M059J (cell line): ENCODE measurements at places on chromosomes 4 and X.

- no peak for DNase-seq
Observed at GRCh38 chr4:151532001-151532708, 123.2 kb downstream of the FHIP1A start.

DNA sequence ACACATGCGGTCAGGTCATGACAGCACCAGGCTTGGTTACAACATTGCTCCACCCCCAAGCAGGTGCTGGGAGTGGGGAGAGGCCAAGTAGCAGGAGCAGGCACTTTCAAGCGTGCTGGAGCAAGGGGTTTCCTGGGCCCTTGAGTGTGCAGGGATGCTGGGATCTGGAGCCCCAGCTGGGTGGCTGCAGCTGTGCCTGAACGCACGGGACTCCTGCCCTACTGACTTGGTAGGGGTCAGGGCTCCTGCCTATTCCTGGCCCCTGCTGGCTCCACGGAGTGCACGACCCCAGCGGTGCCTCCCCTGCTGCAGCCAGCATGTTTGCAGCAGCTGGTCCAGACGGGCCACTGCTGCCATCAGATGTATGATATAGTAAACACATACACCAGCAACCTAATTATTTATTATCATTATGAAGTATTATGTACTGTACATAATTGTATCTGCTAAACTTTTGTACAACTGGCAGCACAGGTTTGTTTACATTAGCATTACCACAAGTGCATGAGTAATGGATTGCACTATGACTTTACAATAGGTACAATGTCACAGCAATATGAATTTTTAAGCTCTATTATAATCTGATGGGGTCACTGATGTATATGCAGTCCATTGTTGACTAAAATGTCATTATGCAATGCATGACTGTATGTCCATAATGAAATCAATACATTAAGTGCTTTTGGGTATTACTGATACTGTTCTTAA lies 620.6 kb downstream of the RAPGEF2 start:
- no peak for DNase-seq

DNA sequence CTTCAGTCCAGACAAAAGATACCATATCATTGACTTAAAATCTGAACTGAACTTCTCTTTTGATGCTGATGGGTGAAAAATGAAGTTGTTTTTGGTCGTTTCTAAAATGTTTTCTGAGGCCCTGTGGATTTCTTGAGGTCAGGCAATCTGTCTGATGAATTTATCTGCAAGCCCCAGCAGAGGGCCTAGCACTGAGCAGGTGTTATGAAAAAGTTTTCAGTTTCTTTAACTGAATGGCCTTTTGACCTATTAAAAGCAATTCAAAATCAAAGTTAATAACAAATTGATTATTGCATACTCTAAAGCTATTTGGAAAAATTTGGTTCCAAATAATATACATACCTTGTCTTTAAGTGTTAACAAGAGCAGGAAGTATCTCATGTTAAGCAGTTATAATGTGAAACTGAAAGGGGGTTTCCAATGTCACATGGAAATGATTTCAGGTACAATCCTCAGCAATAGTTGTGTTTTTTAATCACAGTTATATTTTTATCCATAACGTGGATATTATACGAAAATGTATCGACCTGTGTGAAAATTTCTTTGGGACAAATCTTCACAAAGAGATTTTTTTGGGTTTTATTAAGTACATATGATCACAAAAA lies 285.0 kb downstream of the SPANXN1 start:
- DNase-seq = no peak

- no peak for DNase-seq
Observed at GRCh38 chr4:179750374-179750773, 2308.1 kb upstream of the AGA start.

DNA sequence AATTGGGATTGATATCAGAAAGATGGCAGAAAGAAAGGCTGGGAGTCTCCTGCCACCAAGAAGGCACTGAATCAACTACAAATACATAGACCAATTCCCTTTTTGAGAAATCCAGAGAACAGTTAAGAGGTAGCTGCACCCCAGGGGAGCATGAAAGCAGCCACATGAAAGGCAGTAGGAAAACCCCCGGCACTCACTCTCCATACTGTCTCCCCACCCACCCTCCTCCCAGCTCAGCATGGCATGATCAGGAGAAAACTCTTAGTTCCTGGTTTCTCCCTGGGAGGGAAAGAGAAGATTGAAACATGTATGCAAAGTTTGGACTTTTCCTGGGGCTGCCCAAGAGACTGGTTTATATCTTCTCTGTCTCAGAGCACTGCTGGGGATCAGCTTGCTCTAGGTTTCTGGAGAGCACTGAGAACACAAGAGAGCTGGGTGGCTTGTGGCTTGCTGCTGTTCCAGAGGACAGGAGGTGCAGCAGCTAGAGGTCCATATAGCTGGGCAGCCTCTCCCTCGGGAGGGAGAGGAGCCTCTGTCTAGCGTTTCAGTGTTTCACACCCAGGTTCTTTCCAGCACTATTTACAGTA lies 305.7 kb downstream of the PDGFC start:
- DNase-seq = no peak

GRCh38 chr4:170425521-170426143 lies 335.9 kb upstream of the AADAT start:
- no peak for DNase-seq

GRCh38 chr4:15318621-15319348 lies 109.0 kb upstream of the C1QTNF7 start:
- DNase-seq = peak; percentile 56

- DNase-seq = no peak
Observed at GRCh38 chr4:101285985-101286384, 61.3 kb downstream of the PPP3CA start.

DNA sequence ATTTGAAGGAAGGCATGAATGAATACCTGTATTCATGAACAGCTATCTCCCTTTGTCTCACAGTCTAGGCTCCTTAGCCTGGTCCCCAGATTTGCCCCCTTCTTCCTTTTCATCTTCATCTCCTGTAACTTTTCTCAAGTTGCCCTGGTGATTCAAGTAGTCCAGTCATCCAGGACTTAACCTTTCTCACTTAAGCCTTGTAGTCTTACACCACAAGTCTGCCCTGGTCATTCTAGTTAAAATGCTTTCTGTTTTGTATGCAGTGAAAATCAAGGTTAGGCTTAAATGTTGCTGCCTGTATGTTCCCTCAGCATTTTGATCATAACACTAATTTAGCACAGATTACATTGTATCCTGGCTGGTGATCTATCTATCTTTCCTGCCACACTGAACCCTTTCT lies 58.5 kb upstream of the SLC7A11 start:
- peak; percentile 42 for DNase-seq

DNA sequence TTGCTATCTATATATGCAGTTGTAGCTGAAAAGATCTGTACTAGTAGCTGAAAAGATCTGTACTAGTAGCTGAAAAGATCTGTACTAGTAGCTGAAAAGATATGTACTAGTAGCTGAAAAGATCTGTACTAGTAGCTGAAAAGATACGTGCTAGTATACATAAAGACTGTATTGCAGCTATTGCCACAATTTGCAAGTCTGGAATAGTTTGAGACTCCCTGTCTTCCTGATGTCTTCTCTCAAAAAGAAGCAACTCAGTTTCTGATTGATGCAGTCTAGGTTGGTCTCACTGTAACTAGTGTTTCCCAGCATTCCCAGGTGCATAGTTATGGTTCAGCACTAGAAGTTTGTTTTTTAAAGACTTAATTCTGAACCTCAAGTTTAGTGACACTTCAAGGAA lies 15.0 kb downstream of the SLAIN2 start:
- DNase-seq = no peak

GRCh38 chr4:98406819-98407218 lies 145.6 kb downstream of the RAP1GDS1 start:
- no peak for DNase-seq

DNA sequence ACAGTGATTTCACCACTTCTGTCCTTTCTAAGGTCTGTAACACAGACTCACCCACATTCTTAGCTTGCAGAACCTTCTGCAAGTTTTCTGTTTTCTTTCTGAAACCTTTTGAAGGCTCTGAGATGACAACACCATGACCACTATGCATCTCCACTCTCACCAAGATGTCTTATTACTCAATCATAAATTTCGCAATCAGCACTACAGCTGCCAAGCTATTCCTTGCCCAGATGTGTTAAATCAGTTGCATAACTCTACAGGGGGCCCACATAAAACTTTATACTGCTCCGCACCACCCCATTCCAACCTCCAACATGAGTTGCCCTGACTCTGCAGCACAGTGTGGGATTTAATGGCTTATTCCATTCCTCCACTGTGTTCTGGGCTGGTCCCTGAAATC lies 229.9 kb downstream of the COL25A1 start:
- DNase-seq = peak; percentile 12

DNA sequence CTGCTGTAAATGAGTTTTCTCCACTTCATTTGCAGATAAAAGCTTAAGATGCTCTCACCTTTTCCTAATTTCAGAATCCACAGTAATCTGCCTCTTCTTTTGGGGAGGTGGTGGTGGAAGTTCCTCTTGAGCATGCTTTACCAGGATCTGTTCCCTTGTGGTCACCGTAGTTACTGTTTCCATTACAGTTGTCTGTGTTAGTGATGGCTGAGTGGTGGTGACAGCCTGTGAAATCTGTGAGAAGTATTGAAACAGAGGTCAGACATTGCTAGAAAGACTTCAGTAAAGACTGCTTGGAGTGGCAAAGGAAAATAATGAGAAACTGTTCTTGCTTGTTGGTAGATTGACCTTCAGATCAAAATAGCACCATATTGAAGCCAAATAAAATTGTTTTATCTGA lies 666.2 kb downstream of the DMD start:
- DNase-seq = no peak

DNA sequence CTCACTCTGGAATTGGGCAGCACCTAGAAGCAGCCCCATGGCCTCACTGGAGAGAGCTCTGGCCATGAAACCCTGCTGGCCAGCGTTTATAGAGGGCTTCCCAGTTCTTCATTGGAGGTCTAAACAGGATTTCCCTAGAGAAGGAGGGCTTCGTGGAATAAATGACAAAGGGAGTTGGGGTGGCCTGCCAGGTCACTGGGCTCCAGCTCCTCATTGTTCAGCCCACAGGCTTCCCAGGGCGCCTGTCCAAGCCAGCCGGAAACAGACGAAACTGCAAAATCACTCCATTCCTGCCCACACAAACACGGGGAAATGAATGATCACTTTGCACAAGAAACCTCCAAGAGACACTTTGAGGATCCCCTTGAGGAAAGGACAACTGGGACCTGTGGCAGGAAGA lies 189.7 kb downstream of the TSPAN5 start:
- DNase-seq = peak; percentile 67

GRCh38 chrX:43753637-43754036 lies 97.5 kb downstream of the MAOA start:
- DNase-seq = peak; percentile 26

DNA sequence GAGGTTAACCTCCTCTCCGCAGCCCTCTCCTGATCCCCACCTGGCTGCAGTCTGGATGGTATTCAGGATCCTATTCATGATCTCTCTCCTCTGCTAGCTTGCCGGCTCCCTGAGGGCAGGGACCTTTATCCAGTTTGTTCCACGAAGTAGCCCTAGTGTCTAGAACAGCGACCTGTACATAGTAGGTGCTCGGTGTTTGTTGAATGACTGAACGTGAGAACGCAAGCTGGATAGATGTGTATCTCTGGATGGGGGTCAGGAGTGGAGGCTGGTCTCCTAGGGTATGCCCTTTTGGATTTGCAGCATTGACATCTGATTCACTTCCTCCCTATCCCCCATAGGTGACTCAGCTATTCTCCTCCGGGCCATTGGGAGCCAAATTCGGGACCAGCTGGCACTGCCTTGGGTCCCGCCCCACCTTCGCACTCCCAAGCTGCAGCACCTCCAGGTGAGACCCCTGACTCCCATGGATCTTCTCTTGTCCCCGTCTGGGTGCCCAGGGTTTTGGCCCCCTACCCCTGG lies 7.3 kb downstream of the CCDC22 start:
- peak; percentile 25 for DNase-seq

DNA sequence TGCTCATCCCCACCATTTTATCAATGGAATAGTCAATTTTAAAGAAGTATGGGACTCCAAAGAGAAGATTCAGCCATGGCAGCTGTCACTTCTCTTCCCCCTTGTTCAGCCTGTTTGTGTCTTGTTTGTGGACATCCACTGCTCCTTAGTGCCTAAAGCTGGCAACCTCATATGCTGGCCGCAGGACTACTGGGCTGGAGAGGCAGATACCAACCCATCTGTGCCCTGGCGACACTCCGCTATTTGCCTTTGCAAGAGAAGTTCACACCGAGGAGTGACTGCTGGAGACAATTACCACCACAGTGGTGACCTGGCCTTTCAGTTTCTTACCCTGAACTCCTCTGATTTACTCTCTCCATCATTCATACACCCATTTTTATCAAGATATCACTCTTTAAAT lies 64.3 kb downstream of the NHSL2 start:
- DNase-seq = no peak

- DNase-seq = no peak
Observed at GRCh38 chr4:53015681-53016080, 153.6 kb downstream of the RASL11B start.

DNA sequence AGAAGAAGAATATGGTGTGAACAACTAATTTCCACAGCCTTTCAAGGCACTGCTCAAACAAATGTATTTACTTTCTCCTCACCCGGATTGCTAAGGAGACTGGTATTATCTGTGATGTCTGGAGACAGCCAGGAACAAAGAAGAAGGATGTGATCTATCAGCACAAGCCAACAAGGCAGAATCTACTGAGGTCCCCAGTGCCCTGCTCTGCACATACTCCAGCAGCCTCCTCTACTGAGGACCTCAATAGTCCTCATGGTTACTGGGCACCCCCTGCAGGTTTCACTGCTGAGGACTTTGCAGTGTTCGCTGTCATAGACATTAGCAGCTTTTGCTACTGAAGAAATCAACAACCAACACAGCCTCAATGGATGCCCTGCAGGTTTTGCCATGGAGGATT lies 930.1 kb downstream of the ADGRL3 start:
- DNase-seq = no peak

- DNase-seq = no peak
Observed at GRCh38 chr4:60655356-60655755, 544.8 kb upstream of the ADGRL3 start.

GRCh38 chrX:17826609-17827496 lies 34.2 kb downstream of the RAI2 start:
- DNase-seq = no peak

DNA sequence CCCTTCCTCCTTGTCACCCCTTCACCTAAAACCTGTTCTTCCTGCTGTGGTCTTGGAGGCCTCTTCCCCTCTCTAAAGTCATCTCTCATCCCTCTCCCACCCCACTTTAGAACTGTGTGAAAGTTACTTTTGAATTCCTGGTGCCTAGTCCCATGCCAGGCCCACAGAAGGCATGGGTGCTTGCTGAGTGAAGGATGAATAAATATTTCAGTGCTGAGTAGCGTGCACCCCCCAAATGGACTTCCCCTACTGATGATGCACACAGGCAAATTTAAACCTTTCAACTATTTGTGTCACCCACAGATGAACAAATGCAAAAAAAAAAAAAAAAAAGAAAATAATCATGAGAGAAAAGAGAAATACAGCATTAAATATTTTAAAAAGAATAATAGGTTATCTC lies 19.8 kb downstream of the PSMD10 start:
- no peak for DNase-seq

GRCh38 chr4:105112274-105112673 lies 34.4 kb upstream of the TET2 start:
- DNase-seq = no peak

- no peak for DNase-seq
Observed at GRCh38 chrX:133364865-133365264, 50.4 kb downstream of the GPC4 start.
